Stimulated activated CD8-positive, alpha-beta memory T cell treated with anti-CD3 and anti-CD28 coated beads, Interleukin-15, amount 100 ng/mL, for 24 hours (primary cell): ENCODE measurements at places on chromosomes 7 and 10.

GRCh38 chr7:47746468-47746867 lies 164.6 kb upstream of the TNS3 start:
- DNase-seq, result no peak

- DNase-seq, result no peak
These were observed 186.0 kb downstream of the JAZF1 start for GRCh38 chr7:27994639-27995038.

- DNase-seq, result no peak
These were observed 551 bp downstream of the IFIT1 start for GRCh38 chr10:89392974-89393373.

- DNase-seq, result no peak
These were observed 28.0 kb upstream of the PALS2 start for GRCh38 chr7:24545215-24545614.

GRCh38 chr7:12638851-12639456 lies 48.5 kb upstream of the ARL4A start:
- no peak for DNase-seq

DNA sequence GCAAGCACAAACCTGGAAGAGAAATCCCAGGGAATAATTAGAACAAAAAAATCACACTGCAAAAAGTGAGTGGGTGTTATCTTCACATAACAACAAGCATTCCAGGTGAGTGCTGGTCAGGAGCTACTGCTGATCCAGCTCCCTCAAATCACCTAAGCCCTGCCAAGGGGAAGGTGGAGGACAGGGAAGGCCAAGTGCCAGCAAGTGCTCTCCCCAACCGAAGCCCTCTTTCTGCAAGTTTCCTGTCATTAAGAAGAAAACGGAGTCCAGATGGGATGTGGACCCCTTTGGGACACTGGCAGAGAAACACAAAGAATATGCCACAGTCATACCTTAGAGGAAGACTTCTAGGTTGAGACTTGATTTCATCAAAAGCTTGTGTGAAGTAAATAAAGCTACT lies 933.0 kb upstream of the ZNF722 start:
- no peak for DNase-seq

DNA sequence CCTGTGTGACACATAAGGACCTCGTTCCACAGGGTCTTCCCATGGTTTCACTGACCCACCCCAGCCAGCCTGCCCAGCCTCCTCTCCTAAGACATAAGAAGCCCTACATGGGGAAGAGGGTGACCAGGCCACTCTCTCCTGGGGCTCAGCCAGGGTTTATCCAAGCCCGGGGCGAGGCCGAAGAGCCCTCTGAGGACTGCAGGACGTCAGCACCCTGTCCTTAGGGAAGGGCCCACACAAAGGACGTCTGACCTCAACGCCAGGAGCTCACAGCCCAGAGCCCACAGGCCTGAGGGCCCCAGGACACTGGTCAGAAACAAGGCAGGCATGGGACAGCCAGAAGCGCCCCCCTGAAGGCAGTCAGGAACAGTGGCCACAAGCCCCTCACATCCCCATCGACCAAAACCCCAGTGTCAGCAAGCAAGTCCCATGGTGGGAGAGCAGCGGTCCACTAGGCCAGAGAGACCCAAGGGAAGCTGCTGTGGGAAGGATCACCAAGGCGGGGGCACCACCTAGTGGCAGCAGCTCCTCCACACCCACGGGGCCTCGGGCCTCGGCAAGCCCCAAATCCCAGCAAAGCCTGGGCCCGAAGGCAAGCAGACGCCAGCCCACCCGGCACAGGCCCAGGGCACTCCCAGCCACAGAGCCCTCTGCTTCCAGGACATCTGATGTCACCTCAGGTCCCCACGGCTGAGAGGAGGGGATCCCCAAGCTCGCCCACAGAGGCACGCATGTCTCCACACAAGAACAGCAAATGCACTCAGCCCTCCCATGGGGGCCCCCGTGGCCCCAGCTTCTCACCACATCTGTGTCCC lies 23.4 kb downstream of the MAD1L1 start:
- DNase-seq, result no peak

DNA sequence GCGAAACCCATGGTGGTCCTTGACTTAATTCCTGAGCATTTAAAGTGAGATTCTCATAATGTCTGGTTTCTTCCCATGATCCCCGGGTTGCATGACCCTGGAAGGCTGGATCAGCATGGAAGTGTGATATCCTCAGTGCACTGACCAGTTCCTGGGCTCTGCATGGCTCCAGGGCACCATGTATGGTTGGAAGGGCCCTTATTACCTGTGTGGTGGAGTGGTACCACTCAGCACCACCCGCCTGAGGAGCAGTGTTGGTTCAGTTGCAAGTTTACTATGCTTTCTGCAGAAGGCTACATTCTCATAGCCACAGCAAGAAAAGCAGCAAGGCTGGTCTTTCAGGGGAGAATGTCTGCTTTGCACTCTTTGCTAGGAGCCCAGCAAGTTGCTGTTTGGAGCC lies 325.7 kb upstream of the MKI67 start:
- no peak for DNase-seq

DNA sequence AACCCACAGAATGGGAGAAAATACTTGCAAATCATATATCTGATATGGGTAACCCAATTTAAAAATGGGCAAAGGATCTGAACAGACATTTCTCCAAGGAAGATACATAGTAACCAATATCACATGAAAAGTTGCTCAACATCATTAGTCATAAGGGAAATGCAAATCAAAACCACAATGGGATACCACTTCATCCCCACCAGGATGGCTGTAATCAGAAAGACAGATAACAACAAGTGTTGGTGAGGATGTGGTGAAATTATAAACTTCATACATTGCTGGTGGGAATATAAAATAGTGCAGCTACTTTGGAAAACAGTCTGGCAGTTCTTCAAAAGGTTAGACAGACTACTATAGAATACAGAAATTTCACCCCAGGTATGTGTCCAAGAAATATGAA lies 19.3 kb downstream of the AOC1 start:
- DNase-seq, result no peak

GRCh38 chr7:99000196-99000903 lies 122.0 kb downstream of the TRRAP start:
- no peak for DNase-seq

GRCh38 chr10:71247414-71247705 lies 35.0 kb downstream of the UNC5B start:
- DNase-seq, result no peak

- DNase-seq, result no peak
These were observed 15.2 kb downstream of the AP3M1 start for GRCh38 chr10:74135452-74135851.

- no peak for DNase-seq
These were observed 3.9 kb upstream of the NRF1 start for GRCh38 chr7:129607471-129608120.

GRCh38 chr10:79201706-79202105 lies 132.9 kb downstream of the ZMIZ1 start:
- no peak for DNase-seq

- no peak for DNase-seq
These were observed 94.3 kb upstream of the PDE1C start for GRCh38 chr7:32164341-32164996.

- no peak for DNase-seq
These were observed 61.4 kb downstream of the BBS9 start for GRCh38 chr7:33190688-33191304.

GRCh38 chr10:82934429-82934828 lies 1059.4 kb downstream of the NRG3 start:
- DNase-seq, result no peak

- DNase-seq, result no peak
These were observed 241.7 kb upstream of the PLXNA4 start for GRCh38 chr7:132817949-132818348.

DNA sequence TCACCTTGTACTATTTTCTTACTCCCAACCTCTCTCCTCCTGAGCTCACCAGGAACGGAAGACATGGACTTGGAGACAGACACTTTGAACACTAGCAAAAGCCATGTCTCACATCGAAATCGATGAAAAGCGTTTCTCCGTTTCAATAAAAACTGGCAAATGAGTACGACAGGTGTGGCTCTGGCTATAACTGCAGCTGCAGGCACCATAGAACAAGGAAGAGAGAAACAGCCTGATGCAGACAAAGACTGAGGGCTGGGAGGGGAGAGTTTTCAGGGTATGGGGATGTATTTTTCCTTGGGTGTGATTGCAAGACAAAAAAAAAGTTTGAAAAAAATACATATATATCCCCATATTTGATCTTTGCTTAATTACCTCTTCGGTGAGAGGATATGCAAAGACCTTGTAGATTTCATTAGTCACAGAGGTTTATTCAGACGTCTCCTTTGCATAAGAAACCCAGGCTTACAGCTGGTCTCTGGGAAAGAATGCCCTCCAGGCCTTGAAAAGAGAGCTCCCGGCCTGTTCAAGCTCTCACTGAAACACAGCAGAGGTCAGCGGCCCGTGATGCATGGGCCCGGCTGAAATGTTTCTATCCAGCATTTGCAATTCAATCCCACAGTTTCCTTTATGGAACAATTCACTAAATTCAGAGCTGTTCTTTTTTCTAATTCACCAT lies 63.1 kb downstream of the TLL2 start:
- no peak for DNase-seq

GRCh38 chr7:4065190-4065589 lies 616.9 kb upstream of the FOXK1 start:
- no peak for DNase-seq

- no peak for DNase-seq
These were observed 74.5 kb upstream of the VKORC1L1 start for GRCh38 chr7:65798111-65799075.

DNA sequence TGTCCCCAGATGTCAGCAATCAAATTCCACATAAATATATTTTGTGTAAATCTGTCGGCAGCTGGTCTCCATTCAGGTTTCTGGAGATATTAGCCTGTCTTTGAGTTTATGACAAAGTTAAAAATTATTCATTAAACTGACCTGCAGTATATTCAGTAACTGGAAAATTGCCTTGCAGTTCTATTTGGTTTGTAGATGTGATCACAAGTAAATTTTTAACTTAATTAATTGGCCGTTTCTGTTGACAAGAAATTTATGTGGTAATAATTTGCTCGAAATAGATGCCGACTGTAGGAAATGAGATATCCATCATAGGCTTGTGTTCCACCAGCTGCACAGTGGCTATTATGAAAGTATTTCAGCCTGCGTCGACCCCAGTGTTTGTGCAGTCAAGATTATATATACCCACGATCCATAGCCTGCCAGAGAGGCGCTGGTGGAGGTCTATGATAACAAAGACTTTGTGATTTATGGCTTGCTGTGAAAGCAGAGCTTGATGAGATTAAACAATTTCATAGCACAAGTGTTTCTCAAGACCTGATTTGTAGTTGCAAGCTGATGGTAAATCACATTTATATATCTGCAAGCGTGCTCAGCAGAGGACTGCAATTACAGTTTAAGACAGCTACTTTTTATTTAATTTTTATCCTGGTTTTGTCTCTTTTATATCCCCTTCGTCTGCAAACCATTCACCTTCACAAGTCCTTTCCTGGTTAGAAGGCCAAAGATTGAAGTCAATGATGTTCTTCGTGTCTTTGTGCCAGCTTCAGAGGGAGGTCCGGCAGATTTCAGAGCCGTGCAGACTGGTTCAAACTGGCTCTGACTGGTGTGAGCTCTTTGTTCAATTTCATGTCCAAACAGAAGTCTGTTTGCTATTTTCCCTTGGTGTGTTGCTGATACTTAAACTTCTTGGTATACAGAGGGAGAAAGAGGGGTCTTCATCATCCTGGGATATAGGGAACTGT lies 850.9 kb downstream of the LRMDA start:
- no peak for DNase-seq

DNA sequence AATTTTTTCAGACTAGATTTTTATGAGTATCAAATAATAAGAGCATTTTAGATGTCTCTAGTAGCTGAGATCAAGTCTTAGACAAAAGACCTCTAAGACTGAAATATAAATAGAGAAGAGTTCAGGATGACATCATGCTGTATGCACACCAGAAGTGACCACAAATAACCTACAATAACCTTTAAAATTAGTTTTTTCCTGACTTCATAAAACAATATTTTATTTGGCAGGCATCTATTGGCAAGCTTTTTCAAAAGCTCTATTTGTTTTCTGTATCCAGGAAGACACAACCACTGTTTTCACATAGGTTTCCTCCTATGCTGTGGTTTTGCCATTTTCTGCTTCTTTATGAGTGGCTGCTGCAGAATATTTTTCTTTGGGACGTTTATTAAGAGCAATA lies 359.1 kb downstream of the CRPPA start:
- no peak for DNase-seq

GRCh38 chr7:27207348-27207985 lies 7.6 kb upstream of the HOXA13 start:
- no peak for DNase-seq

DNA sequence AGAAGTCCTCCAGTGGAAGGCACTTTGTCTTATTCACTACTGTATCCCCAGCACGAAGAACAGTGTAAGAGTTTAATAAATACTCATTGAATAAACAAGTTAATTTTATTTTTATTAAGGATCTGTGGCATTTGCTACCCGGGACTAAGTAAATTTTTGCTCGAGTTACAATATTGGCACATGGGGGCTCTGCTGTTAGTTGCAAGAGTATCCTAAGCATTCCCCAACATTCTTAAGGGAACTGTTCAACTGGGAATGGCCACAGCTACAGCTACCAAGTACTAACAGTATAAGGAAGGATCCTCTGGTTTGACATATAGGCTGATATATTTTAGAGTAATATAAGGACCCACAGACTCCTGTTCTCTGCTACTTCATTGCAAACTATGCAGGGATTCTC lies 8.7 kb upstream of the LRRTM3 start:
- DNase-seq, result no peak

- DNase-seq, result no peak
These were observed 321.1 kb upstream of the NPVF start for GRCh38 chr7:25549271-25549921.

DNA sequence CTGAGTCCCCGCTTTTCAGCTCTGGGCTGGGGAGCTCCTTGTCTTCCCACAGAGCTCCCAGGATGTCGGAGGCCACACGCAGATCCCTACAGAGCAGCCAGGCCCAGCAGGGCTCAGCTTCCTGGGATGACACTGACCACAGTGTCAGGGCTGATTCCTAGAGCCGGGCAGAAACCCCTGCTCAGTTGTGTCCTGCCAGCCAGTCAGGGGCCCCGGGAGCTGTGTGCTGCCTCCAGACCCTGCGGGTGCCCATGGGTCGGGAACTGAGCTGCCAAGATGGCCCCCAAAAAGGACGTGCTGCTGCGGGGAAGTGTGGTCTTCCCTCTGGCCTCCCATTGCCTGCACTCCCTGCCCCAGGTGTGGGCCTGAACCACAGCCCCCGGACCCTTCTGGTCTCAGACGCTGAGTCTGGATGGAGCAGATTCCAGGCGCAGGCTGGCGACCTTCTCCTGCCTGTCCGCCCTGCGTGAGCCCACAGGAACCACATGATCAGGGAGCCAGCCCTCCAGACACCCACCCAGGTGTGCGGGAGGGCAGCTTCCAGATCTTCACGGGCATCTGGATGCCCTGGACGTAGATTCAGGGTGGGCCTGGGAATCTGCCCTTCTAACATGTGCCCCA lies 217.4 kb downstream of the MAD1L1 start:
- DNase-seq, result no peak

- no peak for DNase-seq
These were observed 293.6 kb upstream of the ZMIZ1 start for GRCh38 chr10:78774999-78775711.
